Pulmonary artery endothelial cell (primary cell): ENCODE measurements at places on chromosomes 6 and 20. TPM values are rescaled to one million over a fixed set of nuclear protein-coding genes. Genes with fewer than 3 reads are reported as not detected.

SOX18 gene
- 11.1 and 27.3 TPM in 2 replicates for total RNA-seq

CFAP206 gene
- total RNA-seq, result 0.04 and 0.20 TPM in 2 replicates

CALHM5 gene
- total RNA-seq, result 7.8 and 14.8 TPM in 2 replicates

SMOC2 gene
- total RNA-seq, result not detected in 2 replicates

ARFGEF3 gene
- 7.1 and 8.2 TPM in 2 replicates for total RNA-seq

SMLR1 gene
- total RNA-seq, result not detected in 2 replicates

NINL gene
- 6.9 and 10.1 TPM in 2 replicates for total RNA-seq

GSTA3 gene
- not detected in 2 replicates for total RNA-seq

SCRT2 gene
- not detected in 2 replicates for total RNA-seq

NFKBIL1 gene
- 21.9 and 30.1 TPM in 2 replicates for total RNA-seq

SLC17A9 gene
- 9.4 and 15.4 TPM in 2 replicates for total RNA-seq

ATP6V1G2 gene
- total RNA-seq, result 0.42 and 0.59 TPM in 2 replicates

SLCO4A1 gene
- total RNA-seq, result 3.6 and 10.4 TPM in 2 replicates

SIRPD gene
- not detected in 2 replicates for total RNA-seq

LY6G6D gene
- total RNA-seq, result not detected in 2 replicates

COMMD7 gene
- total RNA-seq, result 35.1 and 54.5 TPM in 2 replicates

GNRH2 gene
- total RNA-seq, result 0.21 TPM in 1 of 2 replicates, not detected in the other

RHAG gene
- not detected in 2 replicates for total RNA-seq

TP53TG5 gene
- total RNA-seq, result not detected in 2 replicates

SAPCD1 gene
- 0.78 and 0.92 TPM in 2 replicates for total RNA-seq

LST1 gene
- total RNA-seq, result 0.14 and 0.73 TPM in 2 replicates

FAM209B gene
- total RNA-seq, result not detected in 2 replicates

HLA-G gene
- total RNA-seq, result not detected in 2 replicates

SENP6 gene
- total RNA-seq, result 50.3 and 56.0 TPM in 2 replicates

SLC22A3 gene
- 0.07 and 0.13 TPM in 2 replicates for total RNA-seq

PPP1R16B gene
- 118 and 144 TPM in 2 replicates for total RNA-seq

TRERF1 gene
- total RNA-seq, result 0.40 and 0.85 TPM in 2 replicates

SLC35D3 gene
- total RNA-seq, result not detected in 2 replicates

SIRPA gene
- 14.5 and 25.3 TPM in 2 replicates for total RNA-seq

C6orf141 gene
- 2.8 and 6.0 TPM in 2 replicates for total RNA-seq

ASIP gene
- total RNA-seq, result not detected in 2 replicates

MATN4 gene
- not detected in 2 replicates for total RNA-seq

ALDH8A1 gene
- total RNA-seq, result 0.46 and 1.1 TPM in 2 replicates

AGER gene
- 0.26 and 0.53 TPM in 2 replicates for total RNA-seq

SLC44A4 gene
- total RNA-seq, result 0.07 TPM in 1 of 2 replicates, not detected in the other

RPS21 gene
- total RNA-seq, result 478 and 921 TPM in 2 replicates

PRPH2 gene
- total RNA-seq, result 0.13 and 0.21 TPM in 2 replicates

PGK2 gene
- not detected in 2 replicates for total RNA-seq

LY6G5B gene
- total RNA-seq, result 1.5 and 1.9 TPM in 2 replicates

C6orf58 gene
- total RNA-seq, result 0.07 TPM in 1 of 2 replicates, not detected in the other

GINM1 gene
- total RNA-seq, result 45.7 and 52.4 TPM in 2 replicates

CCN2 gene
- 642 and 861 TPM in 2 replicates for total RNA-seq

NOTCH4 gene
- 20.1 and 25.0 TPM in 2 replicates for total RNA-seq

MOXD1 gene
- 0.07 and 0.18 TPM in 2 replicates for total RNA-seq

WFDC10B gene
- total RNA-seq, result not detected in 2 replicates

RAET1L gene
- not detected in 2 replicates for total RNA-seq

DUSP15 gene
- not detected in 2 replicates for total RNA-seq

PPP1R14C gene
- total RNA-seq, result 0.04 TPM in 1 of 2 replicates, not detected in the other

BFSP1 gene
- total RNA-seq, result 2.4 and 2.9 TPM in 2 replicates

SUMO4 gene
- 0.53 and 1.3 TPM in 2 replicates for total RNA-seq

ELOVL4 gene
- 0.71 and 0.99 TPM in 2 replicates for total RNA-seq

JPH2 gene
- total RNA-seq, result not detected in 2 replicates

VEGFA gene
- 15.5 and 19.8 TPM in 2 replicates for total RNA-seq

HMGN4 gene
- total RNA-seq, result 53.0 and 75.1 TPM in 2 replicates
